ENCODE measurements at places on chromosomes 11 and 22.

DNA sequence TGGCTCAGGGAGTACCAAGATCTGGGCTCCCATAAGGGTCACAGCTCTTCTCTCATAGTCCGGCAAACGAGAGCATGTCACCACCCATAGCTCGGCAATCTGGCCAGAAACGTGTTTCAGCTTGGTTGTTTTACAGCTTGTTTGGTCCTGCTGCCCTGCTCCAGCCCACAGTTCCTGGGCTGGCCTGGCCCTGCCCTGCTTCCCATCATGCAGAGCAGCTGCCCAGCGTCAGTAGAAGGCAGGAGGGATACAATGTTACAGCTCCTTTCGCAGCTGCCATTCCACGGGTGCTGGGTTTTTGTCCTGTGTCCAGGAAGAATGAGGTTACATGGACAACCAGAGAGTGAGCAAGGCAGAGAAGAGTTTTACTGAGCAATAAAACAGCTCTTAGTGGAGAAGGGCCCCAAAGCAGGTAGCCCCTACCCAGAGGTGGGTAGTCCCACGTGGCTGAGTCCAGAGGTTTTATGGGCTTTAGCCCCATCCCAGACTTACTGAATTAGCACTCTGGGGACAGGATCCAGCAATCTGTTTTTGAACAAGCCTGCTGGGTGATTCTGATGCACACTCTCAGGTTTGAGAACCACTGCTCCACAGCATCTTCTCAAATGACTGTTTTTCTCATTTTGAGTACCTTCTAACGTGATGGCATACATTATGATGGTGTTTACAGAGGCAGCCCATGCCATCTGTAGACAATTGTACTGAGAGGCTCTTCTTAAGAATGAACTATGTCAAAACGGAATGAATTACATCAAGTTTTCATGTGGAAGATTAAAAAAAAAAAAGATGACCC, 5.8 kb upstream of the MS4A18 start:
- no peak for DNase-seq

- no peak for DNase-seq
These were observed 137.1 kb downstream of the ARHGAP42 start for GRCh38 chr11:100824041-100824809.

GRCh38 chr11:81963018-81963417, 770.6 kb downstream of the FAM181B start:
- no peak for DNase-seq

- DNase-seq: no peak
These were observed 80.5 kb downstream of the PGR start for GRCh38 chr11:101049123-101049522.

DNA sequence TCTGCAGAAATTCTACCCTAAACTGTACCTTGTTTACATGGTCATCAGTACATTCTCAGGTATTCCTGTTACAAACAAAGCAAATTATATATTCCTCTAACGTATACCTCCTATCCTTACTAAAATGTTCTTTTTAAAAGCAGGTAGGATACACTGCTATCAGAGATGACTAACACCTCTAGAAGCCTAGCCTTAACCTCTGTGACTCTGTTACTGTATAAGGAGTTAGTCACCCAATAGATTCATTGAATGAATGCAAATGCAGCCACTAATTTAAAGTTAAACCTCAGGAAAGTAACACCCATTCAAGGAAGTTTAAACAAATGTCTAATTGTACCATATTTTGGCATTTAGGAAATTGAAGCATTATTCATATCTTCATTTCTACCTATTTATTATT, 82.2 kb downstream of the FCHSD2 start:
- DNase-seq: no peak

DNA sequence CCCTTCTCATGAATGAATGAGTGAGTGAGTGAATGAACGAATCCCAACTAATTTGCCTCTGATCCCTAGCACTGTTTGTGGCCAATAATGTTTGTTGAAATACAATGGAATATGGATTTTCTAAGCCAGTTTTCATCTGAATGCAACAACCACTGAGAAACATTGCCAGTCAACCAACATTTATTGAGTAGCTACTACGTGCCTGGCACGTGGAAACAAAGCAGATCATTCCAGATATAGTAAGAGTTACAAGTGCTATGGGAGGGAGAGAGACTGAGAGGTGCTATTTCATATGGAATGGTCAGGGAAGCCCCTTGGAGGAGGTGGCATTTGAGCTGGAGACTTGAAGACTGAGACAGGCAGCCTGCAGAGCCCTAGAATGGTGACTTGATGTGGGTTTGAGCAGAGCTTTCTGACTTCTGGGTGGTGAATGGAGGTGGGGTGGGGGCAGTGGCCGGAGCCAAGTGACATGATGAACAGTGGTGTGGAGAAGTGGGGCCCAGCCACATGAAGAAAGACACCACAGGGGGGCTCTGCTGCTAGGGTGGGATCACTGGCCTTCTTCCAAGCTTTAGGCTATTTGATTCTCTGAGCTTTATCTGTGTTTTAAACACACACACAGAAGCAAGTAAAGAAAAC, 35.1 kb upstream of the SMTN start:
- DNase-seq: no peak

- no peak for DNase-seq
These were observed 16.5 kb downstream of the PSMD13 start for GRCh38 chr11:253160-253885.

DNA sequence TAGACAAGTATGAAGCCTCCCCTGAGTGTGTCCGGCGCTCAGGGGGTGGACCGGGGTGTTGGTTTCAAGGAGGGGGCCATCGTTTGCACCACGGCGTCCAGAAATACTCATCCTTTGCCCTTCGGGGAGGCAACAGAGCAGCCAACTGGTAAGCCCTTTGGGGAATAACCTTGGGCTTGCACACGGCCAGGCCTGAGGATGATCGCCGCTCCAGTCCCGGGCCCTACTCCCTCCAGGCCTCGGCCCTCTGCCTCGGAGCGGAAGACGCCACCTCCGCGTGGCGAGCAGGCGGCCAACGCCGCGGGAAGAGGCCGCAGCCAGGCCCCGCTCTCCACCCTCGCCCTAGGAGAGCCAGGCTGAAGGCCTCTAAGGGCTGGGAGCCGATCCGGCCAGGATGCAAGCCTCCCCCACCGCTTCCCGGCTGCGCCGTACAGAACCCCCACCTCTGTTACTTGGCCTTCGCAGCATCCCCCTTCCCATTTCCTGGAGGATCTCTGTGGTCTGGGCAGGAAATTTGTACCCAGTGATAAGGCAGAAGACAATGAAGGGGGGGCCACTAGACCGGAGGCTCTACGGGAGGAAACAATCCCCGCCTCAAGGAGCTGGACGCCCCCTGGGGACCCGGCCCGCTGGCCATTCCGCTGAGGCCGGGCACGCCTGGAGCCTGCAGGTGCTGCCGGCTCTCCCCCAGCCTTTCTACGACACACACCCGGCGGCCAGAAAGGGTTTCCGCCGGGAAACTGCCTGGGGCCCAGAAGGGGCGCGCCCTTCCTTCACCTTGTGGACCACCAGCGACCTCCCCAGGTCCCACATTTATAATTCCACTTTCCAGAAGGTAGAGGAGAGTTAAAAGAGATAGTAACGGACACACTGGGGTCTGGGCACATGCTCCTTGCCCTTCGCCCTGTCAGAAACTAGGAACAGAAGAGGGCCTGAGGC, 2.6 kb downstream of the ESAM start:
- DNase-seq: no peak

- no peak for DNase-seq
These were observed 13.9 kb downstream of the INSC start for GRCh38 chr11:15128621-15129020.

DNA sequence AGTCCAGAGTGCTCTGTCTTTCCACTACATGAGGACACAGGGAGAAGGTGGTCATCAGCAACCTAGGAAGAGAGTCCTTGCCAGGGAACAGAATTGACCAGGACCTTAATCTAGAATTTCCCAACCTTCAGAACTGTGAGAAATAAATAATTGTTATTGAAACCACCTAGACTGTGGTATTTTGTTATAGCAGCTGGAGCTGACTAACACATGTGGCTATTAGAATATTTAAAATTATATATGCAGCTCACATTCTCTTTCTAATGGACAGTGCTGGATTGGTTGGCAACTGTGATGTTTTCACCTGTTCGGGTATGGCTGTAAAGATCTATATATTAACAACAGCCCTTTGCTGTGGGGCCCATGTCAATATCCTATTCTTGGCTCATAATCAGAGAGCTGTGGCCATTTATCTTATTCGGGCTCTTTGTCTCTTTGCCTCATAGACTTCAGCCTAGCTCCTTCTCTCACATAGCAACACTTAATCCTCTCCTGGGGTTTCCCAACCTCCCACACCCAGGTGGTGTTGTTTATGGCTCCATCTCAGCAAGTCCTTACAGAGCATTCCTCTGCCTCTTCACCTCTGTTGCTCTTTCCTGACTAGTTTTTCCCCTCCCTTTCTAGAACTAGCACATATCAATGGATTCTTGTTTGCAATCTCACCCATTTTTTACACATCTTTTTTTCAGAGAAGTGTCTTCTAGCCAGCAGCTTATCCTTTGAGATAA, 46.4 kb upstream of the AMOTL1 start:
- no peak for DNase-seq

- no peak for DNase-seq
These were observed 57.5 kb downstream of the GRK3 start for GRCh38 chr22:25621986-25622385.

- DNase-seq: no peak
These were observed 16.0 kb downstream of the CDC45 start for GRCh38 chr22:19495562-19496323.

DNA sequence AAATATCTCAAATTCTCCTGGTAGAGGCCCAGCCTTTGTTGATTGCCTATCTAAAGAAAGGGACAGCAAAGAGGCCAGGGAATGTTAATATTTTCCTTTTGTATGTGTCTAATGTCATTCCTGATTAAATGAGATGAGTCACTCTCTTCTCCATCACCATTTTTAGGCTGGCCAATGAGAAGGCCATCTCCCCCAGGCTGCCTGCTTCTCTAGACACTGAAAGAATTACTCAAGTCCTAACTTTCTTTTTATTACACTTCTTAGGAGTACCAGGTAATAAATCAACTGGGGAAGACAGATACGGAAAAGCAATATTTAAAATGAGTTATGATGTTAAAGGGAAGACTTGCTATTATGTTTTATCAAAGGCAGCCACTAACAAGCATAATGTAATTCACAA, 259.2 kb upstream of the SORL1-AS1 start:
- no peak for DNase-seq

DNA sequence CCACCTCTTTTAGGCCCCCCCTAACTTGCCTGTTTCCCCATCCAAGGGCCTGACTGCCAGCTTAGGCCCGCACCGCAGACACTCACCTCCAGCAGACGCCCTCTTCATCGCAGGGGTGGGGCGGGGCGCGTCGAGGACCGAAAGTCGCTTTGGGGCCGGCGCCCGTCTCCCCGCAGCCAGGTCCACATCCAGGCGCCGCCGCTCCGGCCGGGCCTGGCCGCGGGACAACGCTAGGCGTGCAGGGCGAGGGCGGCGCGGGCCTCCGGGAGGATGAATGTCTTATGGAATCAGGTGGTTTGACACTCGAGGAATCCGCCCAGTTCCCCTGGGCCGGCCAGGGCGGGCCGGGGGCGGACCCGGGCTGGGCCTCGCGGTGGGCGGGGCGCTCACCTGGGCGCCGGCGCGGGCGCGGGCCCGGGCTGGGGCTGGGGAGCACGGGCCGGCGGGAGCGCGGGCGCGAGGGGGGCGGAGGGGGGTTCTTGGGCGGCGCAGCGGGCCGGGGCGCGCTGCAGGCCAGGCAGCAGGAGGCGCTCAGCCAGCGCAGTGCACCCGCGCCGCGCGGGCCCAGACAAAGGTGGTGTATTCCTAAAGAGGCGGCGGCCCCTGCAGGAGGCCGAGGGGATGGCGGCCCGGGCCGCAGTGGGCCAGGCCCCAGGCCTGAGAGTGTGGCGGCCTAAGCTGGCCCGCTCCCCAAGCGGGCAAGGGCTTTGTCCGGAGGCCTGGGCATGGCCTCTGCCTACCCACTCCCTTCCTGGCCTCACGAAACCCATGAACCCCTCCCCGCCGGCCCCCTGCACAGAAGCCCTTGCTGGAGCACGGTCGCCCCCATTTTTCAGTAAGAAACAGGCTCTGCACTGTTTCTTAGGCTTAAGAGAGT, 177.6 kb downstream of the IGLL1 start:
- DNase-seq: no peak

DNA sequence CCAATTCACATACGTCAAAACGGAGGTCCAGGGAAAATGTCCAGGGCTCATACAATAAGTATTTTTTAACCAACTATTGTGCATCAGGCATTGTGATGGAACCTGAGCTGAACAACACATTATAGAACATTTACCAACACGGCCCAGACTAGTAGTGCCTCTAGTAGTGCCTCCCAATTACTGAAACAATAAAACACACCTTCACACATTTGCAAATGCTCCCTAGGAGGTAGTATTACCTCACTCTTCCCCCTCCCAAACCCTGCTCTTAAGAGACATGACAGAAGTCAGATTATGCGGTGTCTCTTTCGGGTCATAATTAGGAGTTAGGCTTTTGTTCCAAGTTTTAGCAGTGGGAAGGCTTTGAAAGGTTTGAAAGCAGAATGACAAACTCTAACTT, 61.1 kb downstream of the PAK1 start:
- DNase-seq: no peak

DNA sequence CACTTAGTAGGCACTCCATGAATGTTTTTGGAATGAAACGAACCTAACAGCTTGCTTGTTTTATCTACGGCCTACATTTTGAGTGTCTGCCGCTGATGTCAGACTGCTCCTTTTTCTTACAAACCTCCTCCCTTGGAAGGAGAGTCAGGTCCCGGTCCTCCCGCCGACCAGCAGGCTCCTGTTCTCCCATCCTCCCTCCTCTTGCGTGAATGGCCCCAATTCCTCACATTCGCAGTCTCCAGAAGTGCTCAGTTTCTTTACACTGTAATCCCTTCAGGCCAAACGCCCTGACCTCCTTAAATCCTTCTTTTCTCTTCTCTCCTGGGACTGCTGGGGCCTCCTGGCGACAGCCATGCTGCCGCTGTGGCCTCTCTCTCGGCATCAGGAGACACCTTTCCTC, 82.6 kb upstream of the CSNK2A3 start:
- no peak for DNase-seq

- DNase-seq: no peak
These were observed 36.3 kb upstream of the APOBEC3A start for GRCh38 chr22:38921120-38921519.

GRCh38 chr22:33073989-33074418, 15.8 kb upstream of the SYN3 start:
- DNase-seq: no peak

DNA sequence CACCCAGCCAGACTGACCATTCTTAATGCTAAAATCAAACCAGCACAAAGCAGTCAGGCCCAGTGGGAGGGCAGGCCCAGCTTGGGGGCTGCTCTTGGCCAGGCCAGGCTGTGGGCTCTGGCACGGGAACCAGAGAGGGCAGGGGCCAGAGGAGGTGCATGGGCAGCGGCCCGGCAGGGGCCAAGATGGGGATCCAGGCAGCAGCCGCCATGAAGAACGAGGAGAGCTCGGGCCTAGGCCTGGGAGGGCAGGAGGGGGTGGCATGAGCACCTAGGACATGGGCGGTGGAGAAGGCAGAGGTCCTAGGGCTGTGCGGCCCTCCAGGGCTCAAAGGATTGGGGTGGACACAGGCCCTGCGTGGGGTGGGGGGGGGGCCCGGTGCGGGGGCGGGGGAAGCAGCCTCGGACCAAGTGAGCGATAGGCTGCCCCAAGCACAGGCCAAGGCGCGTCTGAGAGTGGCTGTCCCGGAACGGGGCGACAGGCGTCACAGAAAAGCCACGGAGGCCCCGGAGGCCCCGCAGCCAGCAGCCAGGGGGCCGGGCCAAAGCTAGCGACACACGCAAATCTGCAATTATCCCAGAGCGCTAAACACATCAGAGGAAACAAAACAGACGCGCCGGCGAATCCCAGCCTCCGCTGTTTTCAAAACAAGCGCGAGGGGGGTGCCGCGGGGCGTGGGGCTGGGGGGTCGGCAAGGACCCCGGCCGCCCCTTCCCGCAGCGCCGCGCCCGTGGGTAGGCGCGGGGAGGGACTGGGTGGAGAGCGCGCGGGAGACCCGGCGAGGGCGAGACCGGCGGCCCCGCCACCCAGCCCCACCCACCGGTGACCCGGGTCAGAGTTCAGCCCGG, 8.3 kb downstream of the PLXNB2 start:
- DNase-seq: no peak

Measured in vagina (tissue), 2 donors.